H1 (cell line): ENCODE measurements at places on chromosomes 5 and 9.
A peak's percentile ranks its signal among the peaks of the same experiment; 100 is the strongest.

GRCh38 chr9:112869041-112869529, 21.6 kb downstream of the SLC46A2 start:
- no peaks in the 10 kb centered on the region; the same call in 1 of the 2 replicates for H3K36me3 ChIP-seq
- no peak overlapping the region for H3K27ac ChIP-seq
- H3K4me3 ChIP-seq = no peak overlapping the region
- H3K4me1 ChIP-seq = peaks cover 6% of the 10 kb centered on the region

GRCh38 chr9:32200896-32201295, 183.5 kb upstream of the ACO1 start:
- DNase-seq = no peak
- H3K4me1 ChIP-seq = no peaks in the 10 kb centered on the region
- no peaks in the 10 kb centered on the region for H3K36me3 ChIP-seq
- H3K27me3 ChIP-seq = no peaks in the 10 kb centered on the region
- H3K27ac ChIP-seq = no peak overlapping the region

DNA sequence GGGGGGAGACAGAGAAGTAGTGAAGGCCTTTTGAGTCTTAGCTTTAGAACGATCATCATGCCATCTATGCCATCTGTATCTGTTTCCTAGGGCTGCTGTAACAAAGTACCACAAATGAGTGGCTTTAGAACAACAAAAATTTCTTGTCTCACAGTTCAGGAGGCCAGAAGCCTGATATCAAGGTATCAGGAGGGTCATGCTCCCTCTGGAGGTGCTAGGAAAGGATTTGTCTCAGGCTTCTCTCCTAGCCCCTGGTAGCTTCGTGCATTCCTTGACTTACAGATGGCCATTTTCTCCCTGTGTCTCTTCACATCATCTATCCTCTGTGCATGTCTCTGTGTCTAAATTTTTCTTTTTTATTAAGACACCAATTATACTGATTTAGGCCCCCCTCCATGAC, 5.2 kb downstream of the CARD6 start:
- DNase-seq = no peak
- H3K4me1 ChIP-seq = no peaks in the 10 kb centered on the region
- no peak overlapping the region for H3K4me3 ChIP-seq
- H3K27ac ChIP-seq = no peak overlapping the region
- no peaks in the 10 kb centered on the region for H3K36me3 ChIP-seq

DNA sequence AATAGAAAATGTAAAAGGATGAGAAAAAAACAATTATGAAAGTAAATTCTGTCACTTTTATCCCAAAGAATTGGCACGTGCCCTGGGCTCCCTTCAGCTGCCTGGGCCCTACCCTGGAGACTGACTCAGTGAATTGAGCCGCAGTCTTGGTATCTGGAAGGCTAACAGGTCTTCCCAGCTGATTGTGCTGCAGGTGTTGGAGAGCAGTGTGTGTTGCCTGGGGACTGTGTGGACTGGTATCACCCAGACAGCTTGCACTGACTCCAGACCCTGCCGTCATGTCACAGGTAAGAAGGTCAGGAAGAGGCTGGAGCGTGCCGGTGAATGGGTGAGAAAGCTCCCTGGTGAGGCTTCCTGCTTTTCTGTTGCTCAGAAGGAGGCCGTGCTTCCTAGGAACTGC, 83.3 kb downstream of the AOPEP start:
- no peak for DNase-seq
- H3K27ac ChIP-seq = no peak overlapping the region
- H3K36me3 ChIP-seq = no peaks in the 10 kb centered on the region
- H3K4me1 ChIP-seq = no peaks in the 10 kb centered on the region
- H3K4me3 ChIP-seq = no peak overlapping the region

DNA sequence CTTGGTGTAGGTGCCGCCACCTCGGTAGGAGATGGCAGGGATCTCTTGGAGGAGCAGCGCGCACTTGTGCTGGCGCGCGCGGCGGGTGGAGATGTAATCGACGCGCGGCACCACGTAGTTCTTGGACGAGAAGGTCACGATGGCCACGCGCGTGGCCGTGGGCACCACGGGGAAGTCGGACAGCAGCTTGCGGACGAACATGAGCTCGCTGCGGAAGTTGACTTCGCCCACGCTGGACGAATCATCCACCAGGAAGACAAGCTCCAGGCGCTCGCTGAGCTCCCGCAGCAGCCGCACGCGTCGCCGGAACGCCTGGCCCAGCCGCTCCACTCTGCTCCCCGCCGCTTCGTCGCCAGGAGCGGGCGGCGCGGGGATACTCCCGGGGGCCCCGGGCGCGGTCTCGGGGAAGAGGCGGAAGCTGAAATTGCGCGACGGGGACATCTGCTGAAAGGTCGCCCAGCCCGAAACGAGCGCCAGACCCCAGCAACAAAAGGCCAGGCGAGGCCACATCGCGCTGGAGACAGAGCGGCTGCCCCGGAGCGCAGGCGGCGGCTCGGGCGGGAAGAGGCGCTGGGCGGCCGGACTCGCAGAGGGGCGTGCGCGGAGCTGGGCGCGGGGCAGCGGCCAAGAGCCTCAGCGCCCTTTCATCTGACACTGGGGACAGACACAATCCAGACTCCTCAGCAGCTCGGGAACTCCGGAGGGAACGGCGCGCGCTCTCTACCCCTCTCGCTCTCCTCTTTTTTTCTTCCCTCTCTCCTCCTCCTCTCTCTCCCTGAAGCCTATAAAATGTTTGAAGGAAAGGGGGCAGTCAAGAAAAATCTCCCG, at the start of gene SVEP1:
TSS of gene SVEP1 (minus strand) at position 708 of the 828 bp plus-strand sequence. CDS start at position 510, 198 bp downstream.
- peaks cover 11% of the 10 kb centered on the region for H3K27me3 ChIP-seq
- H3K27ac ChIP-seq = no peak within 1 kb of the TSS
- H3K4me1 ChIP-seq = no peaks in the 10 kb centered on the region
- peak within 1 kb of the TSS; percentile 64 for H3K4me3 ChIP-seq

DNA sequence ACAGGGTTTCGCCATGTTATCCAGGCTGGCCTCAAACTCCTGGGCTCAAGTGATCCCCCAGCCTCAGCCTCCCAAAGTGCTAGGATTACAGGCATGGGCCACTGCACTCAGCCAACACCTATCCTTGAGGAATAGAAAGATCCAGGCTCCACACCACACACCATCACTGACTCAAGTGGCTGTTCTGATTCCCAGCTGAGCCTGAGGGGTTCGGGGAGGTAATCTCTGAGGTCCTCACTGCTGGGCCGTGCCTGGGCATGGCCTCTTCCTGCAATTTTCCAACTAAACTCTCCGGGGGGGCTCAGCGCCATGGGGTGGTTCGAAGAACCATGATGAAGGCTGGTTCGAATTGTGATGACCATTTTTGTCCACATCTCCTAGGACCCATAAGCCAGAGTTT, 31.0 kb upstream of the IL17B start:
- H3K27ac ChIP-seq = no peak overlapping the region
- no peak overlapping the region for H3K4me3 ChIP-seq
- no peak for DNase-seq
- H3K27me3 ChIP-seq = no peaks in the 10 kb centered on the region
- H3K4me1 ChIP-seq = peaks cover 2% of the 10 kb centered on the region; the same call in 1 of the 2 replicates

DNA sequence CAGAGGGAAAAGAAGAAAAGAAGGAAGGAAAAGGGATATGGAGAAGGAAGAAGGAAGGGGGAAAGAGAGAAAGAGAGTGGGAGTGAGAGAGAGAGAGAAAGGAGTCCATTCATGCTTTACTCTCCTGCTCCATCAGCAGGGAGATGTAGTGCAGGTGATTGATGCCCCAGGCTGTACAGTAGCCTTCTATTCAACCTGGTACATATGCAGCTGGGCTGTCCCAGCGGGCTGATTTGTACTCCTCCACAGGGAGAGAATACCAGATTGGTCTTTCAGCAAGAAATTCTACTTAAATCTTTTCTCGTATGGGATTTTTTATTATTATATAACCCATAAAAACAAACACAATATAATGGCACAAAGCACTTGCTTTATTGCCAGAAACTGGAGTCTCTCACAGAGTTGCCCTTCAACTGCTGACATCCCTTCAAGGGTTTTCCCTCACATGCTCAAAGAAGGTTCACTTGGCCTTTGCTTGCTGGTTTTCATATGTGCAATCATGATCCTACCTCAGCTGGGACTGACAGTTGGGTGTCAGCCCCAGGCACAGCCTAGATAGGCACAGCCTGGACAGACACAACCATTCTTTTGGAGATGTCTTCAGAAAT, 380.1 kb upstream of the RIOK2 start:
- no peaks in the 10 kb centered on the region for H3K4me1 ChIP-seq
- H3K27ac ChIP-seq = no peak overlapping the region
- DNase-seq = no peak
- no peaks in the 10 kb centered on the region for H3K36me3 ChIP-seq
- H3K4me3 ChIP-seq = no peak overlapping the region

GRCh38 chr9:33823801-33824200, 6.8 kb downstream of the UBE2R2 start:
- no peaks in the 10 kb centered on the region for H3K4me1 ChIP-seq
- no peaks in the 10 kb centered on the region for H3K27me3 ChIP-seq
- no peak overlapping the region for H3K27ac ChIP-seq
- H3K4me3 ChIP-seq = no peak overlapping the region
- no peak for DNase-seq
- no peaks in the 10 kb centered on the region for H3K36me3 ChIP-seq

- no peaks in the 10 kb centered on the region for H3K36me3 ChIP-seq
- H3K27me3 ChIP-seq = peaks cover 50% of the 10 kb centered on the region
- DNase-seq = no peak
- H3K27ac ChIP-seq = no peak overlapping the region
- no peaks in the 10 kb centered on the region for H3K4me1 ChIP-seq
Measured at GRCh38 chr5:159231167-159231566, 21.8 kb upstream of the RNF145 start.

DNA sequence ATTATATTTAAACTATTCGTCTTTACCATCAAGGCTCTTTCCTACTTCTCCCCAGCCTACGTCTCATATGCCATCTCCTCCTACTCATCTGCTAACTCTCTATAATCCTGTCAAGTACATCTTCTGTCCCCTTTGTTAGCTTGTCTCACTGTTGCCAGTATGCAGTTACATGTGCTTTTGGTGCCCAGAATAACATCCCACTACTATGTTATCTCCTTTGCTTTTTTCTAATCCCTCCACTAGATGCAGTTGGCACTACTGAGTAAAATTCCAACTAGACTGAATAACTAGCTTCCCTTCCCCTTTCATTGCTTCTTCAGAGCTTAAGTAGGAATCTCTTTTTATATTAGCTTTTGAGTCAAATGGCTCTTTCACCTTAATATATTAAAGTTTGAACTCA, 3.0 kb upstream of the ARRDC3 start:
- H3K4me1 ChIP-seq = no peaks in the 10 kb centered on the region; the same call in 1 of the 2 replicates
- no peaks in the 10 kb centered on the region for H3K27me3 ChIP-seq
- H3K36me3 ChIP-seq = no peaks in the 10 kb centered on the region
- H3K27ac ChIP-seq = no peak overlapping the region

DNA sequence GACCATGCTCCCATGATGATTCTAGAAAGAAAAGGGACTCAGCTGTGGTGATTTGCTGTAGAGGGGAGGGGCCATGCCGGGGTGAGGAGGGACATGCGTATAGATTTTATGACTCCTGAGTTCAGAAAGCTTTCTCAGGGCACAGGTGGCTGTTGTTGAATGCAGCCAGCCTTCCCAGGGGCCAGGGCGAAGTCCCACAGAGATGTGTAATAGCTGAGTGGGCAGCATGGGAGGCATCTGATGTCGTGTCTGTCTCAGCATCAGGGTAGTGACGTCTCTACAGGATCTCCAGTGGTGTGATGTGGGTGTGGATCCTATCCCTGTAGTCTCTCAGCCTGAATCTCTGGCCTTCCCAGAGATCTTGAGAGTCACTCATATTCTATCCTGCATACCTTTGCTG, 7.8 kb upstream of the BOD1 start:
- H3K36me3 ChIP-seq = no peaks in the 10 kb centered on the region
- no peak overlapping the region for H3K4me3 ChIP-seq
- peaks cover 15% of the 10 kb centered on the region for H3K4me1 ChIP-seq
- no peaks in the 10 kb centered on the region for H3K27me3 ChIP-seq
- H3K27ac ChIP-seq = no peak overlapping the region
- DNase-seq = no peak

- no peak for DNase-seq
- no peak overlapping the region for H3K4me3 ChIP-seq
- H3K36me3 ChIP-seq = no peaks in the 10 kb centered on the region
- H3K27ac ChIP-seq = no peak overlapping the region
- no peaks in the 10 kb centered on the region for H3K27me3 ChIP-seq
Measured at GRCh38 chr9:16131264-16131663, 578.4 kb downstream of the CCDC171 start.

DNA sequence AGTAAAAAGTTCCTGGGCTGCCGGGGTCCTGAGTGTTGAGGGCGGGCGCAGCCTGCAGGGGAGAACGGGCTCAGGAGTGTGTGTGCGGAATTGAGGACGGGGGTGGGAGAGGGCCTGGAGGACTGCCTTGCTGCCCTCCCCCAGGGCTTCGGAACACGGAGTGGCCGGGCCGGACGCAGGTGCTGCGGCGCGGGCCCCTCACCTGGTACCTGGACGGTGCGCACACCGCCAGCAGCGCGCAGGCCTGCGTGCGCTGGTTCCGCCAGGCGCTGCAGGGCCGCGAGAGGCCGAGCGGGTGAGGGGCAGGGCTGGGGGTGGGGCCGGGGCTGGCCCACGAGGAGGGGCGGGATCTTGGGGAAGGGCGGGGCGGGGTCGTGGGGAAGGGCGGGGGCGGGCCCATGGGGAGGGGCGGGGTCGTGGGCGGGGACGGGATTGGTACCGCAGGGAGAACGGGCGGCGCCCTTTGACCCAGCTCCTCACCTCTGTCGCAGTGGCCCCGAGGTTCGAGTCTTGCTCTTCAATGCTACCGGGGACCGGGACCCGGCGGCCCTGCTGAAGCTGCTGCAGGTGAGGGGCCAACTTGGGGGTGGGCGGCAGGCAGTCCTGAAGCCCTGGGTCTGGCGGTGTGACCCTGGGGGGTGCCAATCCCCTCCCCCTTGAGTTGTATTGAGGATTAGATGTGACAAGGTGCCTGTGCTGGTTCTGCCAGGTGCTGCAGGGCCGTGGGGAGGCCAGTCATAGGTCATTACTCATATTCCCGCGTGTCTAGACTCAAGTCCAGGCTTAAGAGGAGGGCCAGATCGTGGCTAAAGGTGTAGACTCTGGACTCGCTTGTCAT, 7.1 kb downstream of the FPGS start:
- peak overlapping the region; percentile 60; the same call in 1 of the 2 replicates for H3K27ac ChIP-seq
- DNase-seq = peak; percentile 74
- peaks cover 28% of the 10 kb centered on the region for H3K36me3 ChIP-seq
- H3K4me1 ChIP-seq = peaks cover 8% of the 10 kb centered on the region; the same call in 1 of the 2 replicates
- H3K27me3 ChIP-seq = no peaks in the 10 kb centered on the region
- H3K4me3 ChIP-seq = peak overlapping the region; percentile 15; the same call in 1 of the 2 replicates
